ENCODE measurements at places on chromosomes 12 and 14. TPM values are rescaled to one million over a fixed set of nuclear protein-coding genes. Genes with fewer than 3 reads are reported as not detected.

MYF5 gene
- total RNA-seq, result not detected

PRB4 gene
- total RNA-seq, result not detected

MAPKAPK5 gene
- total RNA-seq, result 34.2 TPM

AKAP3 gene
- total RNA-seq, result 6.3 TPM

IL22 gene
- not detected for total RNA-seq

SLC38A4 gene
- total RNA-seq, result 0.33 TPM

ACOT6 gene
- total RNA-seq, result not detected

CAND1 gene
- 106 TPM for total RNA-seq

EXOC3L4 gene
- not detected for total RNA-seq

PDE3A gene
- total RNA-seq, result 33.4 TPM

NPFF gene
- not detected for total RNA-seq

TMEM30B gene
- 9.0 TPM for total RNA-seq

NANOG gene
- total RNA-seq, result under 0.01 TPM
